ENCODE measurements at places on chromosomes 4 and X.

- no peak for DNase-seq
These were observed 1626.4 kb downstream of the C4orf33 start for GRCh38 chr4:130722361-130722760.

- peak; percentile 2 for DNase-seq
These were observed 23.0 kb upstream of the PGM2 start for GRCh38 chr4:37803348-37803973.

- no peak for DNase-seq
These were observed 93.1 kb downstream of the PDLIM5 start for GRCh38 chr4:94544811-94545210.

DNA sequence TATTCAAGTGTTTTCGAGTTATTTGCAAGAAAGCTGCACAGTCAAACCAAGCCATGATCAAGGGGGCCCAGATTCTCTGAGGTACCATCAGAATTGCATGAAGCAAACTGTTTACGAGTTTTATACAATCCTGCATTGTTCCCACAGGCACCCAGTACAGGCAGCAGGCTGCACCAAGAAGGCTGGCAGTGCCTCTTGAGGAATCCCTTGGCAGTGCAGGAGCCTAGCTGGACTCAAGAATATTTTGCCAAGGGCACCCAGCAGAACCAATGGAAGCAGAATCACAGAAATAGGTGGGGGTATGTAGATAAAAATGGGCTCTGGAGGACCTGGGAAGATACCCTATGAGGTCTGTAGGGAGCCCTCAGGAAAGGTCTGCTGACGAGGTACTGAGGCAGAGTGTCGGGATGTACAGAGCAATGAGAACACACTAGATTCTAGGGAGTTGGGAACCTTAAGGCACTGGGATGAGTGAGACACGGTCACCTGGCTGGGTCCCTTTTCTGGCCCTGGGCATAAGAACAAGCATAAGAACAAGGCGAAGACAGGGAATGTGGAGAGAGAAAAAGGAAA, 2.5 kb upstream of the PLP1 start:
- DNase-seq: no peak

GRCh38 chr4:55407119-55407518, 11.4 kb downstream of the TMEM165 start:
- DNase-seq: no peak

DNA sequence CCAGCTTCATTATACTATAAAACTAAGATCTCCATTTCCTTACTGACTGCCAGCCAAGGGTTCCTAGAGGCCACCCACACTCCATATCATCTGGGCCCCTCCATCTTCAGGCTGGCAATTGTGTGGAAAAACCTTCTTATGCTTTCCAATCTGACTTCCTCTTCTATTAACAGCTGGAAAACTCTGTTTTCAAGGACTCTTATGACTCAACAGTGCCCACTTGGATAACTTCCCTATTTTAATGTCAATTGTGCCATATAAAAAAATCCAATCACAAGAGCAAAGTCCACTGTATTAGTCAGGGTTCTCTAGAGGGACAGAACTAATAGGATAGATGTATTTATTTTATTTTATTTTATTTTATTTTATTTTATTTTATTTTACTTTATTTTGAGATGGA, 41.0 kb upstream of the CPEB2 start:
- DNase-seq: no peak

- DNase-seq: no peak
These were observed 5.5 kb downstream of the ZNF827 start for GRCh38 chr4:145933134-145933533.

Measured in DMS153 (cell line).